ENCODE measurements at places on chromosomes 4 and X.

DNA sequence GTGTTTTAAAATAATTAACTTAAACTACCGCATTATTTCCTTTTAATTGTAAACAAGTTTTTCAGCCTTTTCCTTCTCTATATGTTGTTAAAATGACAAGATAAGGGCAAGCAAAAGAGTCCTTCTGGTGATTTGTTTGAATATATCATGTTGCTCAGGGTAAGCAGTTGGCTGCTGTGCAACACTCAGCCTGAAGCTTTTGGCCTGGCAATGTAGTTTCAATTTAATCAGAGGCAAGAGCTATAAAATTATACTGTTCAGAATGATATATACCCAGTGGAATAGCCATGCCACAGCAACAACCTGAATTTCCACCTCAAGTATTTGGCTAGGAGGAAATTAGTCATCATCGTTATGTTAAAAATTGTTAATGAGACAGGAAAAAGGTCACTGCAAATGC lies 53.4 kb downstream of the GRXCR1 start:
- DNase-seq = no peak

- no peak for DNase-seq
These were observed 50.8 kb downstream of the LRP2BP start for GRCh38 chr4:185344743-185345538.

DNA sequence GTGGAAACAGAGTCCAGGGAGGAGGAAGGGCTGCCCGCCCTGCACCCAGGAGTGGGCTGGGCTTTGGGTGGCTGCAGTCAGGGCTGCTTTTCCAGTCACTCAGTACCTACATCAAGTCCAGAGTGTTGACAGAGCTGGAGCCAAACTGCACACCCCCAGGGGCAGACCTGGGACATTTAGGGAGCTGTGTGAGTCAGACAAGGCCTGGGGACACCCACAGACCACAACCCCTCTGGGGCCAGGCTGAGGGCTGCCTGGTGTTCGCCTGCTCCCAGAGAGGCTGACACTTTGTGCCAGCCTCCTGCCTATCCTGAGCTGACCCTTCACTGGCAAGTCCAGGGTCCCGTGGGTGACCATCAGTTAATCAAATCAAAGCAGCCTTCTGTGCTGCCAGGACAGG lies 240.0 kb downstream of the BCOR start:
- DNase-seq = no peak

DNA sequence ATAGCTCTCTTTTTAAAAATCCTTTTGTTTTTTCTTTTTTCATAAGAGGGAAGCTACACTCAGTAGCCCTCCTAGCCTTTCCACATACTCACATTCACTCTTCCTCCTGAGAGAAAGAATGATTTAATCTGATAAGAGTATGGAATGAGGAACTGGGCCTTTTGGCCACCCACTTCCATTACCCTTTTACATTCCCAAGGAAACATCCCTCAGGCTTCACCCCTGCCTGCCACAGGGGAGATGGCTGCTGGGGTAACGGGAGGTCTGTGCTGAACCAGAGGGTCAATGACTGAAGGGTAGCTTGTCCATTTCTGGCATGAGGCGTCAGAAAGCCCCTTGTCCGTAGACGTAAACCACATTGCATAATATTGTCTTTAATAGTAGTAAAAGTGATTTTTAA lies 67.2 kb upstream of the CCSER1 start:
- DNase-seq = no peak

GRCh38 chr4:1242506-1243450 lies 6.2 kb downstream of the CTBP1 start:
- no peak for DNase-seq
